IPS-NIHi11 (cell line): ENCODE measurements at places on chromosomes 2 and 18.

GRCh38 chr2:156897548-156897947, 360.0 kb upstream of the GALNT5 start:
- DNase-seq = no peak

DNA sequence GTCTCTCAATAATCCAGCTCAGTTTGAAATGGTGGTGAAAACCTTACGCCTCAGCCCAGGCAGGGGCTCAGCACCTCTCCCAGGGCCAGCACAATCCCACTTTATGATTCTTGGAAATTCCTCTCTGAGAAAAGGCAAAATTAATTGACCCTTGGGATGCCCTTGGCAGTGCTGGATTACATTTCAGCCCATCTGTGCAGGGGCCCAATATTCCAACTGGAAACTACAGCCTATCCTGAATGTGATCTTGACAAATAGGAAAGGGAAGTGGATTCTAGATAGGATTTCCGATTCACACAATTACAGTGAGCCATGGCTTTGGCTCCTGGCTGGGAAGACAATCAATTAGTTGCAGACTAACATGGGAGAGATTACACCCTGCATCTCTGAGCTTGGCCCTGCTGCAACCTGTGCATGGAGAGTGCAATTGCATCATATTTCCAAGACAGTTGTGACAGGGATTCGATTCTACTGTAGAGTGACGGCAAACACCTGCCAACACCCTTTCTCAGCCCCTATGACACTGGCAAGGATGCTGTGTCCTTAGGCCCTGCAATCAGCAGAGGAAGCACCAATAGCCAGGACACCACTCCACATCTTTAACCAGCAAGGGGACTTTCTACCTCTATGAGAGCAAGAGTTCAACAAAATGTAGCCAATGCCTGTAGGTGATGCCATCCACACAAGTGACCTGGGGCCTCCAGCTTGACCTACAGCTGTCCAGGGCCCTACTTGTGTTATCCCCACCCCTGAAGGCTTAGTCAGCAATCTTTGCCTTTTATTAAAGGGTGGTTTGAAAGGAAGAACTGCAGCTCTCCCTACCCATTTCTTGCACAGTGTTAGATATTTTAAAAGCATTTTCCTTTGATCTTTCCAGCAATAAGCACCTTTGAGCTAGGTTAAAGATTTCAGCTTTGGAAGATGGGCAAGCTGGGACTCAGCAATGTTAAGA, 187.2 kb upstream of the HS6ST1 start:
- no peak for DNase-seq

DNA sequence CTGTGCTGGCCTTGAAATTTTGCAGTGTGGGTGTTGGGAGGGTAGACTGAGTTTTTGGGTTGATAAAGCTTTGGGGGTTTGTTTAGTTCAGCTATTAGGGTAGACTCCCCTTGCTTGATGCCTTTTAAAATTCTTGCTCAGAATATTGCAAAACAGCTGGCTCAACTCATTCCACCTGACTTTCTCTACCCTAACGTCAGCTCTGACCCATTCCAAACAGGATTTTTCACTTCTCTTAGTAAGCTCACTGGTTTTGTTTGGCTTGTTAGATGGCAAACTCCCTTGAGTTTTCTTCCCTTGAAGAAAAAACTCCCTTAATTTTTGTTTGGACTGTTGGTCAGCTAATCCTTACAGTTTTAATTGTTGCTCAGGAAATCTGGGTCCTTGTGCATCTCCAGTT, 195.1 kb upstream of the DTNA start:
- DNase-seq = no peak

DNA sequence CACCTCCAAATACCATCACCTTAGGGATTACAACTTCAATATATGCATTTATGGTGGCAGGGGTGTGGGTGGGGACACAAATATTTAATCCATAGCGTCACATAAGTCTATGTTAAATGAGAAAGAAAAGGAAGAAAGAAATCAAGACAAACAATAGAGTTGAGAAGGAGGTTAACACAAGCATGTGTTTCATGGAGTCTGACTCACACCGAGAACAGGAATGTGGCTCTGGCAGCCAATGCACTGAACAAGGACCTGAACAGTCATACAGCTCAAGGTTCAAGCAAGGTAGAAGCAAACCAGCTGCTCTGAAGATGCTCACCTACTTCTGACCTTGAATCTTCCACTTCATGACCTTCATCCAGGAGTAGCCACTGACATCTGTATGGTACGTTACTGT, 36.2 kb upstream of the LPIN1 start:
- DNase-seq = no peak

DNA sequence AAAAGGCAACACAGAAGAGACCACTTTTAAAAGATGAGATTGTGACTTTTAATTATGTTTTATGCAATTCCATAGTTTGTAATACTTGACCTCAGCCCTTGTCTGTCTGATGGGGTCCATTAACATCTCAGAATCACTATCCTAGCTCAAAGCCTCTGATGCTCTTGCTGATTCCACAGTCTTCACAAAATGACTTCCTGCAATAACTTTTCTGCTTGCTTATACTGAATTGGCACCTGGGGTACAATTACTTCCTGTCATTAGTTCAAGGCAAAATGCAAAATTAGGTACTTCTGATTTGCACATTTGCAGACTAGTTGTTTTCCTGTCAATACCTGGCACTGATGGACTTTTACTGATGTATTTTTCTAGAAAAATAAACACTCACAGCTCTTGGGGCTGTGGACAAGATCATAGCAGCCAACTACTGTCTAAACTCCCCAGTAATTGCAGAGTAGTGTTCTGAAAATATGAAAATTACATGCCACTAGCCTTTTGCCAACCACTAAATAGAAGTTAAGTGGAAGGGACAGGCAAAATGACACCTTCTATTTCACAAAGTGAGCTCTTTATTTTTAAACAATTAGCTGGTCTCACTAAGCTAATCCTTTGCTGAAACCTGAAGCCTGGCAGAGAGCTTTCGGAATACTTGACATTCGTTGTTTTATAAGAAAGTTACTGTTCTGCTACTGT, 129.1 kb downstream of the PIEZO2 start:
- DNase-seq = no peak

- DNase-seq = no peak
Measured at GRCh38 chr18:1526991-1527390, 622.3 kb downstream of the ADCYAP1 start.

- no peak for DNase-seq
Measured at GRCh38 chr2:2825062-2825461, 494.0 kb upstream of the MYT1L start.

DNA sequence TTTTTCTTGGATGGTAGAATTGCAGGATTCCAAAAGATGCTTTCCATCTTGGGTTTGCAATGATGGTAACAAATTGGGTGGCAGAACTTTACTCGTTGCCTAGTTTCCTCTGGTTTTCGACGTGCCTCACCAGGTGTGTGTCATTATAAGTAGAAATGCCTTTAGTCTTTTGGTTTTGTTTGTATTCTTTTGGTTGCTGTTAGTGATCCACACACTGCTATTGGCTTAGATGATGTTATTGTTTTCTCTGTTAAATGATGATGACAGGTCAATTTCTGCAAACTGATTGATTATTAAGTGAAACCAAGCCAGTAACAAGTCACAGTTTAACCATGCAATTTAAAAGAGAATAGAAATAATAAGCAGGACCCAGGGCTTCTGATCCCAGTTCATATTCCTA, 6.1 kb upstream of the LAMA3 start:
- no peak for DNase-seq

DNA sequence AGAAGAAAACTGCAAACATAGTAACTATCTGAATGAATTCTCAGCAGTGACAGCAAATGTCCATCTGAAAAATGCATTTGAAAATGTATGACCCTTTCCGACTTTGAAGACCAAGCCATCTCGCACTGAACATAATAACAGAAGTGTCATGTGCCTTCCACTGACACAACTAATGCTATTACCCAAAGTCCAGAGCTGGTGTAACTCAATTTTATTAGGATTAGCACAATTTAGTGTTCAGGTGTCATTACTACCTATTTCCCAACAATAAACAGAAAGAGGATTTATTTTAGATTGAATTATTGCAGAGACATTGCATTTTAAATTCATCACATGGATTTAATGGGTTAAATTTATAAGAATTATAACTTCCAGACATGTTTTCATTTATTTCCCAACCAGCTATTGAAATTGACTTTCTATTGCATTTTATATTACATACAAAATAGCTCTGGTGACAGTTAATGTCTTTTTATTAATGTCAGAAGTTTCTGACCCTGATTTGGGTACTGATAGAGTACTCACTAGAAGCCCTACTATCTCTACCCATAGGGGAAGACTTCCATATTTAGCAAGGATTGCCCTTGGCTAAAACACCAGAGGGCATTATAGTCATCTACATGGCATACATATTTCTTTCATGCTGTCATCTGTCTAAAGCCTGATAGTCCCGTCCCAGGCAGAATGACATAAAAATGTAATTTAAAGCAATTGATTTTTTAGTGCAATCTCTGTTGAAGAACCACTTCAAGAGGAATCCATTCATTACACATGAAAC, 7.0 kb upstream of the STK39 start:
- DNase-seq = no peak

GRCh38 chr2:237542001-237542704, 24.2 kb upstream of the PRLH start:
- DNase-seq = no peak
